ENCODE measurements at places on chromosomes 5 and 9.

DNA sequence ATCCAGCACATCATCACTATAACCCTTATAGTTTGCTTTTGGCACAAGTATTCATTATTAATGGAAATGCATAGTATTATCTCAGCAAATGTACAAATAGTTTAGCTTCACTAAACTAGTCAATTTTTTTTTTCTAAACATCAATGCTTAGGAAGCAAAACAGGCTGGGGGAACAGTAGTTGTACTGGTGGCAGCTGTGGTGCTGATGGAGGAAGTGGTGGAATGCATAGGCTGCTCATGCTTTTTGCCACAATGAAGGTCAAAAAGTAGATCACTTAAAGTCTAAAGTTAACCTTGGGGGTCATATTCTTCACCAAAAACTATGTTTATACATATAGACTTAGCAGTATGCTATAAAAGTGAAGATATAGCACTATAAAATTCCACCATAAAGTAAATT, 36.3 kb upstream of the CDKN2B start:
- DNase-seq, result no peak

- DNase-seq, result no peak
These were observed 131.9 kb downstream of the KCNIP1 start for GRCh38 chr5:170635706-170636105.

GRCh38 chr9:128001779-128002298, 21.1 kb upstream of the EEIG1 start:
- no peak for DNase-seq

DNA sequence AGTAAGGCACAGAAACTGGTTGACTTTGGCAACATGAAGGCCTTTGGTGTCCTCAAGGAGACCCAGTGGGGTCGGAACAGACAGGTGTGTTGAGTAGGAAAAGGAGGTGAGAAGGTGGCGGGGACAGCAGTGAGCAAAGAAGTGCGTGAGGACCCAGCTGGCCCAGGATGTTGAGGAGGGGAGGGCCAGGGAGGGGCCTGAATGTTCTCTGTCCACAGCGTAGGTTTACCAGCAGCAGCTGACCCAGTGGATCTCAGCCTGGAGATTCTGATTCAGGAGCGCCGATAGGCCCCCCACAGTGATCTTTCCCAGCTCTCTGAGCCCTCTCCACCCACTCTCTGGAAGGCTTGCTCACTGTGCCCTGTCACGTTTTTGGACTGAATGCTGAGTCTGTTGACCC, 88.5 kb downstream of the DAB2IP start:
- DNase-seq, result no peak

DNA sequence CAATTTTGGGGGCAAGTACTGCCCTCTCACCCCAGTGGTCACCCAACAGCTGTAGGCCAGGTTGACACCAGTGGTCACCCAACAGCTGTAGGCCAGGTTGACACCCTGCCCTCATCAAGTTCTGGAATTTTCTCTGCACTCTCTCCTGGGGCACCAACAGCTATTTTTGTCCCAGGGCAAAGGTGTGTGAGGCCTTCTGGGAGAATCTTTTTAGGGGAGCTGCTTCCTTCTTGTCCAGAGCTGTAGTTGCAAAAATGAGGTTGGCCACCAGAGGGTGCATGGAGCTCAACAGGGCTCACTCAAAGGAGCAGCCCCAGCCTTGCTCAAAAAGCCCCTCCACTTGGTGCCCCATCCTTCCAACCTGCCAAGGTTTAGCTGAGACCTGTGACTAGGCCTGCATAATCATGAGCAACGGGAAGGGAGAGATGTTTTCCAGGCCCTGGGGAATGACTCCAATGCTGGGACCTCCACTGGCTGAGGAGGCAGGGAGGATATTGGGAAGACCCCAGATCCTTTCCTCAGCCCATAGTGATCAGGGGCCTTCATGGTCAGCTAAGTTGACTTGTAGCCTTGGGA, 10.6 kb upstream of the P4HA2 start:
- peak; percentile 57 for DNase-seq

DNA sequence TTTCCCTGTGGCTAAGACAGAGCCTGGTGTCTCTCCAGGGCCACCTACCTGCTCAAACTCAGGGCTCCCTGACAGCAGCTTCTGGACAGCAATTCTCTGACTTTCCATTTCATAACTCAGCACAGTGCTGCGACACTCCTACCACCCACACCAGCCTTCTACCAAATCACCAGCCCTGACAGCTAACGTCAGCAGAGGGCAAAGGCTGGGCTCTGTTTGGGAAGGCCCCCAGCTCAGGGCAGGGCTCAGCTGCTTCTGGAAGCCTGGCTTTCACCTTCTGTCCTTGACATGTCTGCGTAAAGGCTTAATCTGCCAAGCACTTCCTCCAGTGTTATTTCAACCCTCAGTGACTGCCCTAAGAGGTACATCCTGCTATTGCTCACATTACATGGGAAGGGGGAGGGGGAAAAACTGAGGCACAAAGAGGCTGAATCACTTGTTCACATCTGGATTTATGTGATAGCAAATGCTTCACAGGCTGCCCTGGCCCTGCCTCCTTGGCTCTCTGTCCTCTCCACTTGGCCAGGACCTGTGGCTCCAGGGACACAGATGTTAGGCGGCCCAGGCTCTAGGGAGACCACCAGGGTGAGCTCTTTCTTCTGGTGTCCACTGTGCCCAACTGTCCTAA, 102.5 kb upstream of the PANK3 start:
- no peak for DNase-seq

DNA sequence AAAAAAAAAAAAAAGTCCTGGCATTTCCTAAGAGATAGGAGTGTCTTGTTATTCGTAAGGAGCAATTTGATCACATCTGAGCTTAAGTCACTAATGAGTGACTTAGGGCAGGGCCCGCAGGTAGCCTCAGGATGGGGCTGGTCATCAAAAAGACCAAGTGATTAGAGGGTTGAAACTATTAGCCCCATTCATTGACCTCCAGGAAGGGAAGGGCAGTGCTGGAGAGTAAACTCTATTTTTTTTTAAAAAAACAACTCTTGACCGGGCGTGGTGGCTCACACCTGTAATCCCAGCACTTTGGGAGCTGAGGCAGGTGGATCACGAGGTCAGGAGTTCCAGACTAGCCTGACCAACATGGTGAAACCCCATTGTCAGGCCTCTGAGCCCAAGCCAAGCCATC, 46.2 kb upstream of the IQGAP2 start:
- DNase-seq, result no peak

DNA sequence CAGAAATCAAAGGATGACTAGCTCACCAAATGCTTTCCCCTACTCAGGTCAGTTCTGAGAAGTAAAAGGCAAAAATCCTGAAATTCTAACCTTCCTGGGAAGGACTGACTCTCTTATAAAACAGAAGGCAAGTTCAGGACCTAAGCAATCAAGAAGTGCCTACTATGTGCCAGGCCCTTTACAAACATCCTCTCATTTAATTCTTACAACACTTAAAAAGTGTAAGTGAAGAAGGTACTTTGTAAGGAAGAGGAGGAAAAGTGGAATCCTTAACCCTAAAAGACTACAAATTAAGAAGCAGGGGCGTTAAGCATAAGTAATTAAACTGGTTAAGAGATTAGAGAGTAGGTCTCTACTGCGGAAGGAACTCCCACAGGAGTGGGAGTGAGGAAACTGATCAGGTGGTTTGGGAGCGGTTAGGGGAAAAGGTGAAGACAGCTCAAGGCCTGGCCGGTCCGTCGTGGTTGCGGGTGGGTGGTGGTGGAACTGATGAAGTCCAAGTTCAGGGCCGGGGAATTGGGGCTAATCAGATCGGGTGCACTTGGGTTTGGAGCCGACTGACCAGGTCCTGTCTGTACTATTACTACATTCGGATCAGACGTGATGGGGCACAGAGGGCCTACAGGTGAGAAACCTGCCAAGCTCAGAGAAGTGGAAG, 839 bp downstream of the MED27 start:
- DNase-seq, result no peak

GRCh38 chr5:125138266-125138665, 391.8 kb upstream of the ZNF608 start:
- no peak for DNase-seq

GRCh38 chr5:145858959-145859358, 13.9 kb downstream of the GRXCR2 start:
- DNase-seq, result no peak

- peak; percentile 74 for DNase-seq
These were observed 18.0 kb downstream of the ATOX1 start for GRCh38 chr5:151740336-151740942.

- no peak for DNase-seq
These were observed 66.8 kb downstream of the SLC38A9 start for GRCh38 chr5:55645304-55645703.

DNA sequence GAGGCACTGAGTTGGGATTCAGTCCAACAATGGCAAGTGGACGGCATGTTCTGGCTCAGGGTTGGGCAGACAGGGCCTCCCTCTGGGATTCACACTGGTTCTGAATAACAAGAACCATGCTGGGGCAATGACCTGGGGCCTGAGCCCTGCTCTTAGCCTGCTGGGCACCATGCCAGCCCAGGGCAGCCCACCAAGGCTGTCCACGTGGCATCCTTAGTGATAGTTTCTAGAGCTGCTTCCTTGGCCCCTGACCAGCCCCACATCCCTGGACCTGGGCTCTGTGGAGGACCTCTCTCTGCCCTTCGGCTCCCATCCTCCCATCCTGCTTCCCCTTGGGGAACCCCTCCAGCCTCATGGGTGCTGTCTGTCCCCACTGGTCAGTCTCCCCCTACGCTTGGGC, 22.3 kb upstream of the OLFM1 start:
- DNase-seq, result no peak

DNA sequence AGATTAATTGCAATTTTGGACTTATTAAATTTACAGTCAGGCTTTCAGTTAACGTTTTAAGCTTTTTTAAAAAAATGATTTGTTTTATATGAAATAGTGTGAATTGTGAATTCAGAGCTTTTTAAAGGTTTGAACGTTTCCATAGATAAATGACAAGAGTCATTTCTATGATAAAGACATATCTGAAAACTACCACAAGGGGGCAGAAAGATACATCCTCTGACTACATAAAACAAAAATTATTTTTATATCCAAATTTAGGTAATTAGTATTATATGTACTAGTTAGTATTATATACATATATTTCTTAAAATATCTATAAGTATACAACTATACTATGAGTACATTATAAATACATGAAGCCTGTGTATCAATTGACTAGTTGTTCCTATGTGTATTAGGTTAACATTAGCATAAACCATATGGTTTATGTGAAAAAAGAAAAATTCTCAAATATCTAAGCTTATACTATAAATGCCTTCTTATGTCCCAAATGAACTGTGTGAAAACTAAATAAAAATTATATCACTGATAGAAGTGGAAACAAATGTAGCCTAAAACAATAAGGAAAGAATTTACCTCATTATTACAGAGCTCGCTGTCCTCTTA, 155.2 kb downstream of the MEF2C start:
- DNase-seq, result no peak

GRCh38 chr5:124238350-124238749, 508.1 kb downstream of the ZNF608 start:
- no peak for DNase-seq

GRCh38 chr9:13810510-13810909, 503.4 kb downstream of the NFIB start:
- no peak for DNase-seq

- no peak for DNase-seq
These were observed 8.9 kb downstream of the CDC42SE2 start for GRCh38 chr5:131272724-131273123.

All from left lung (tissue), 14 donors.